ENCODE measurements at places on chromosomes 7 and 10.

DNA sequence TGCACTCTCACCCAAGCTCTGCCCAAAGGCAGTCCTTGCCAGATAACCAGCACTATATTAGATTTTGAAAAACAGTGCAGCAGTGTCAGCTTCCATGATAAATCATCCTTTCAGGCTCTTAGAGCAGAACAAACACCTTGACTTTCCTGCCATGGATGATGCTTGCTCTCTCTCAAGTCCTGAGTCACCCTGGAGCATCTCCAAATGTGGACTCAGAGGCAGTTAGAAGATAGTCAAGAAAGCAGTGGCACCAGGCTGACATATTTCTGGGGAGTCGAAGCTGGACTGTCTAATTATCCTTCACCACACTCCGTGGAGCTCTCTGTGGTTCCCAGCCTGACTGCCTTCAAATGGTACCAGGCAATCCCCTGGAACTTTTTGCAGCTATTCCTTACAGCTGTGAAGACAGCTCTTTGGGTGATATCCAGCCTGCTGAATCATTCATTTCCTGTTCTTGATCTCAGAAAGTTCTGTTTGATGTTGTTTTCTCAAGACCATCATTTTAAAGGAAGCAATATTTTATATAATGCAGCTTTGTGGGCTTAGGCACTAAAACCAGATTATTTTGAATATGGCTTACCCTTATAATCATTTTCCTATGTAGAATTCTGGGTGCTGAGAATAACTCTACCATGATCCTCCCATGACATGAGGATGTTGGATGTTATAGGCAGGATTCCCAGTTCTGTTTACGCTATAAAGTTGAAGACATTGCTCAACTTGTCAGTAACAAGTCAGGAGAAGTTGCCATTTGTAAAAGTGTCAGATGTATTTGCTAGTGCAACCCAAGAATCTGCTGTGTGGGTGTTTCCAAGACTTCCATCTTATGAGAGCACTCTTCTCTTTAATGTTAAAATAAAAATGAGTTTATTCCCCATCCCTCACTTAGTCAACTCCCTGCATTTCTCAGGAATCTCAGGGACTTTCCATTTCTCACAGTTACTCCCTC, 233.8 kb downstream of the C7orf25 start:
- no peak for DNase-seq

- DNase-seq = no peak
These were observed 65.5 kb downstream of the SNX10 start for GRCh38 chr7:26356929-26357798.

DNA sequence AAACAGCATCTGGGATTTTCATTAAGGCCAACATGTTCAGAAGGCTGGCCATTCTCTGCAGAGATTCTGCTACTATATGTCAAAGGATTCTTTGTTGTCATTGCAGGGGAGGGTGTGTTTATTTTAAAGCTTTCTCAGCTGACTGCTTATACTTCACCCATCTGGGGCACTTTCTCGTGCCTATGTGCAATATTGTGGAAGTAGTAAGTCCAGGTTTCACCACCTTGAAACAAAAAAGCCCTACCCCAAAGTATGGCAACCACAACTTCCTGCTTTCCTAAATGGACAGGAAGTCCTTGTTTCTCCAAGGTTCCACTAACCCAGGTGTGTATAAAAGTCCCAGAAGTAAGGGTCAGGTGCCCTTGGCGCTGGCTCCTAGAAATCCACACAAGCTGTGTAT, 58.7 kb upstream of the COL1A2 start:
- no peak for DNase-seq

DNA sequence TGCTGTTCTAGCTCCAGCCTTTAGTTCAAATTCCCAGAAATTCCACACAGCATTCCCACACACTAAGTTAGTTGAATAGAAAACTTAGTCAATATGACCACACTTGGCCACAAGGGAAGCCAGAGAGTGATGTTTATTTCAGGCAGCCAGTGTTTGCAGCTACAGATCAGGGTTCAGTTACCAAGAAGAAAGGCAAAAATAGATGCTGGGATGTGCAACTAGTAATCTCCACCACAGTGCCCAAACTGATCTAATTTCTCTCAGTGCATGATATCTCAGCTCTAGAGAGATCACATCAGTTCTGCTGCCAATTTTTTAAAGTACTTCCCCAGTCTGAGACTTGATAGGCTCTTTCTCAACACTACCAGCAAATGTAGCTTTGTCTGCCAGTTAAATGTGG, 17.6 kb downstream of the SLF2 start:
- no peak for DNase-seq

GRCh38 chr10:63987212-63987611, 466.0 kb downstream of the REEP3 start:
- no peak for DNase-seq

- no peak for DNase-seq
These were observed 496.7 kb downstream of the SH2D4B start for GRCh38 chr10:81034383-81034782.
